Stromal cell of bone marrow (primary cell): ENCODE measurements at places on chromosomes 13 and 19.

GRCh38 chr13:109655206-109655600 lies 131.2 kb downstream of the IRS2 start:
- peak; percentile 19 for DNase-seq

DNA sequence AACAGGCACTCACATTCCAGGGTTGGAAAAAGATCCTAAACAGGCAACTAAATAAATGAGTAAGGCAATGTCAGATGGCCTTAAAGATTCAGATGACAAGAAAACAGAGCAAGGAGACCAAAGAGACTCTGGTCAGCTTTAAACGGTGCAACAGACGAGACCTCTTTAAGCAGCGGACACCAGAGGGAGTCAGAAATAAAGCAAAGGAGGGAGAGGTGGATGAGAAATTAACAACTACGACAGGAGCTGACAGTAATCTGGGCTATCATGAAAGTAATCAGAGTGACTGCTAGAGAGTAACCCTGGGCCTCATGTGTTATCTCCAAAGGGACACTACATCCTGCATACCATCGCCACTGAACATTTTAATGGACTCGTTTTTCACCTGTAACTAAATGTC lies 1.1 kb downstream of the ZNF550 start:
- DNase-seq = no peak

GRCh38 chr13:30486230-30487074 lies 20.7 kb upstream of the HMGB1 start:
- no peak for DNase-seq

- DNase-seq = no peak
Measured at GRCh38 chr19:37929355-37929923, 22.4 kb downstream of the SIPA1L3 start.

DNA sequence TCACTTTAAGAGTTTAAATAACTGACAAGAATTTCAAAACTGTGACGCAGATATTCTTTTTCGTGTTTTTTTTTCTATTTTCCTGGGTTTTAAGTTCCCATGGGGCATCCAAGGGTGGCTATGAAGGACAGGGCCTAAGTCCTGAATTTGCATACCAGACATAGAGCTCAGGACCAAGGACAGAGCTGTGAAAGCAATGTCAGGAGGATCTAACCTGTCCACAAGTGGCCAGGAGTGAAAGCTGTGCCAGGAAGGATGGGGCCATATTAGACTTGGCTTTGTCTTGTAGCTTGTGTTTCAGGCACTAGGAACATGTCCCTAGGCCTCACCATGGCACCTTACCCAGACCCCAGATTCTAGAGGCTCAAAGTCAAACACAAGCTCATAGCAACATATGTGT lies 289.4 kb upstream of the MIR17HG start:
- no peak for DNase-seq

DNA sequence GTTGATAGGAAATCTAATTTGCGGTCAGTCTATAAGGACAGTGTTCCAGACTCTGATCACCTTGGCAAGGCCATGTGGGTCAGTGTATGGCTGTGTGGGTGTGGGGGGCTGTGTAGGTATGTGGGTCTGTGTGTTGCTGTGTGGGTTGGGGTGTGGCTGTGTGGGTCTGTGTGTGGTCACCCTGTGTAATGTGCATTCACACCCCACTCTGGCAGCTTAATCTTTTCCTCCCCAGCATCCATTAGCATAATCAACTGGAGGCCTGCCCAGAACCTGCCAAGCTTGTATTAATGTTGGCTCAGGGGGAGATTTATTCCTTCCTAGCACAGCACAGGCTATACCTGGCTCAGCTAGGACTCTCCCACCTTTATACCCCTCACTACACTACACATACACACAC lies 203.2 kb downstream of the TUBA3C start:
- no peak for DNase-seq
